ENCODE measurements at places on chromosomes 5 and 9.

DNA sequence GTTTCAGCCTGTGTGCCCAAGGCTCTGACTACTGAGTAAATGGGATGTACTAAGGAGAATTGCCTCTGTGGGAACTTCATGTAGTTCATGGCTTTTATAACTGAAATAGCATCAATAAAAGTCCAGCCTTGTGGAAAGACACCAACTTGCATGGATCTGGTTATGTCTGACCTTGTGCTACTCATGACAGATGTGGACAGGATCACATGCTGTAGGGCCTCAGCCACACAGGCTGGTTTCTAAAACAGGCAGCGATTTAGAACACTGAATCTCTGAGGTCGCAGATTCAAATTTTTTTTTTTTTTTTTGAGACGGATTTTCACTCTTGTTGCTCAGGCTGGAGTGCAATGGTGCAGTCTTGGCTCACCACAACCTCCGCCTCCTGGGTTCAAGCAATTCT is 66.5 kb upstream of the SPIN1 start:
- no peak for DNase-seq

DNA sequence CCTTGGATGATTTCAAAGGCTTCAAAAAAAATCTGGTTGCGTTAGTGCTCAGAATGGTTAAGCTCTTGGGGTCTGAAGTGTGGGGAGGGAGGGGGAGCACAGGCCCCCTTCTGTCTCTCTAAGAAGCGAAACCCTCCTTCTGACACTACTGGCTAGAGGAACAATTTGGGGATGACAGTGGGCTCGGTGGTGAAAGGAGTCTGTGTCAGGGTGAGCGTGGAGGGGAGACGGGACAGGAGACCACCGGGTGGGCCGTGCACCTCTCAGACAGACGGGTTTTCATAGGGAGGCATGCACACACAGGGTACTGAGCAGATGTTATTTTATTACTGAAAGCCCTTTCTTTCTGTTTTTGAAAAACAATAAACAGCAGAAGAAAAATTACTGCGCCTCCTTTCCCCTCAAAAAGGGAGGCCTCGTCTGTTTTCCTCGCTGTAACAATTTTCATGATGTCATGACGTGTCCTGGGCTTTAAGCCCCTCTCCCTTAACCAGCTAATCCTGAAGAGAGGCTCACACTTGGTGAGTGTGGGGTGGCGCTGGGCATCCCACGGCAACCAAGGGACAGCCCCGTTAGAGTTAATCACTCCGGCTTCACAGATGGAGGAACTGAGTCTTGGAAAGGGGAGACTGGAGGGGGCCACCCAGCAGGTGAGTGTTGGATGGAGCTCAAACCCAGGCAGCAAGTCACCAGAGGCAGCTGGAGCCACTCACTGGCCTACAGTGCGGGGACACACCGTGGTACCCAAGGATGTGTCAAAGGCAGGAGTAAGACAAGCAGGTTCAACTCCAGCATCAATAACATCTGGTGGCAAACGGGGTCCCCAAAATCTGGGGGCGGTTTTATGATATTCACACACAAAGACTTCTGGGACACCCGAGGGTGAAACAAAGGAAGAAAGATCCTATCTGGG is 53.4 kb downstream of the PTCH1 start:
- DNase-seq = no peak

GRCh38 chr5:146606893-146607292 is 90.9 kb upstream of the GPR151 start:
- no peak for DNase-seq

DNA sequence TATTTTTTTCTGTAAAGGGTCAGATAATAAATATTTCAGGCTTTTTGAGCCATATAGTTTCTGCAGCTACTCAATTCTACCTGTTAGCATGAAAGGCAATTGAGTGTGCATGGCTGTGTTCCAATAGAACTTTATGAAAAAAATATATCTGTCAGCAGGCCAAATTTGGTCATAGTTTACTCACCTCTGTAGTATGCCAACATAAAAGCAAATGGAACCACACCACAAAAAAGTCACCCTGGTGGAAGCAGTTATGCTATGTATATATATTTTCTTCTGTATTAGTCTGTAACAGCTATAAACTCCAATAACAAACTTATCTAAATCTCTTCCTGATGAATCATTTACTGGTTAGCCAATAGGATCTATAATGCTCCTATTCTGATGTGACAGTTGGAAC is 3.4 kb downstream of the SLC38A9 start:
- DNase-seq = no peak

GRCh38 chr5:127210042-127210441 is 80.6 kb upstream of the MEGF10 start:
- DNase-seq = no peak
